ENCODE measurements at places on chromosomes 11 and 22.

DNA sequence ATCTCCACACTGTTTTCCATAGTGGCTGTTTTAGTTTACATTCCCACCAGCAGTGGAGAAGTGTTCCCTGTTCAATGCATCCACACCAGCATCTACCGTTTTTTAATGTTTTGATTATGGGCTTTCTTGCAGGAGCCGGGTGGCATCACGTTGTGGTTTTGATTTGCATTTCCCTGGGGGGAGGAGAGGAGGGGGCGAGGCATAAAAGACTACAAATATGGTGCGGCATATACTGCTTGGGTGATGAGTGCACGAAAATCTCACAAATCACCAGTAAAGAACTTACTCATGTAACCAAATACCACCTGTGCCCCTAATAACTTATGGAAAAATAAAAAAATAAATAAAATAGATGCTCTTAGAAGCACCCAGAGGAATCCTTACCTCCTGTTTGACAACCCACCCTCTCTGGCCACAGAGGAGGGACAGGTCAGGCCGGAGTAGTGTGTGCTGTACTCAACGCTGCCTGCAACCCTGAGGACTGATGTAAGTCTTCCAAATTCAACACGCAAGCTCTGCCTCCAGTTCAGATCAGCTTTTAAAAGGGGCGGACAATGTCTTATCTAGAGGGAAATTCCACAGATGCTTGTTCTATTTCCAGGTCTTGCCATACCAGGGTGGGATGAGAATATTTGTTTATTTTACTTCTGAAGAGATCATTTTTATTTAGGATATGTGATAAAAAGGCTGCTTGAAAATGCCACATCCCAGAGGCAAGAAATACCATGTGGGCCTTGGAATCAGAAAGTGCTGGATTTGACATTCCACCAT, 329.6 kb upstream of the B3GAT1 start:
- no peak for DNase-seq

- no peak for DNase-seq
Measured at GRCh38 chr11:134764367-134764766, 352.3 kb upstream of the B3GAT1 start.

- no peak for DNase-seq
Measured at GRCh38 chr11:64654958-64655541, 64.0 kb downstream of the SLC22A12 start.

DNA sequence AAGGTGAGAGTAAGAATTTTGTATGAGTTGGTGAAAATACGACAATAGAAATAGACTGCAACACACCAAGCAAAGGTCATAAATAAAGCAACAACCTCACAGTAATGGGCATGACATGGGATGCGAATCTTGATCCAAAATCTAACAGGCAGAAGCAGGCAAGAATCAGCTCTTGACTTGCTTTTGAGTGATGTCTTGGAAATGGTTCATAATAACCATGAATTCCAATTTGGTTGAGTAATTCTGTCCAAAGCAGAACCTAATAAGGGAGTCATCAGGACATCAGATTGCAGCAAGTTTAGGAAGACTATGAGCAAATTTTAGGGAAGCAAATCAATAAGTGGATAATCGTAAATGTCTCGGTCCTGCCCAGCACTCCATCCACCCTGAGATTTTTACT, 224.0 kb upstream of the ISX start:
- DNase-seq, result no peak

- DNase-seq, result no peak
Measured at GRCh38 chr11:122743949-122744348, 88.4 kb downstream of the UBASH3B start.

GRCh38 chr11:121757480-121758125, 304.8 kb upstream of the SORL1-AS1 start:
- no peak for DNase-seq

DNA sequence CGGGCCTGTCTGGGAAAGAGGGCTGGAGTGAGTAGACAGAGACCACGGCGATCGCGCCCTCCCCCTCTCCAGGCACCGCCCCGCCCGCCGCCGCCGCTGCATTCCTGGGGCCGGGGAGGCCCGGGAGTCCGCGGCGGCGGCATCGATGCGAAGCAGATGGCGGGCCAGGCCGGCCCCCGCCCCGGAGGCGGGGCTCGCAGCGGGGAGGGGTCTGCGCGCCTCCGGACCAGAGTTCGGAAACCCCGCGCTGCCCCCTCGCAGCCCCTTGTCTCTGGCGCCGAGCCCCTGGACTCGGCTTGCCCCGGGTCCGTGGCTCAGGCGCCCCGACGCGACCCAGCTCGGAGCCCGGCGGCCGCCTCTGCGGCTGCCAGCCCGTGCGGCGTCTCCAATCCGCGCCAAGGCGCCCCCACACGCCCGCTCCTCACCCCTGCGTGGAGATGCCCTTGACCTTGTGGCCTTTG, 1.3 kb downstream of the SCARF2 start:
- DNase-seq, result no peak

DNA sequence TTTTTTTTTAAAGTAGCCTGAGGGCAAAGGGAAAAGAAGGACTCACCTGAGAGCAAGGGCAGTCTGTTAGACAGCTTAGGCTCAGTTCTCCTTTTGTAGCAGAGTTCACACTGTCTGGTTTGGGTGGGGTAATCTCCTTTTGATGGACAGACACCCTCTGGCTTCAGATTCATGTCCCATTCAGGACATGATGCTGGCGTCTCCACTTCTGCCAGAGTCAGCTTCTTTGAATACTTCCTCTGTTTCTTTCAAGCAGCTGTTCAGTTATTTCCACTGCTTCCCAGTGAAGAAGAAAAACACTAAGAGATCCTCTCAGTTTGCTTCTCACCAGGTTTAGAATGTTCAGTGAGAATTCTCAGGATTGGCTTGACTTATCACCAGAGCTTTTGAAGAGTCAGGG, 79.0 kb upstream of the HSD17B12 start:
- DNase-seq, result no peak

Data from NCI-H146 (cell line).